Activated CD8-positive, alpha-beta memory T cell treated with anti-CD3 and anti-CD28 coated beads for 1 hour (primary cell): ENCODE measurements at places on chromosomes 2 and 18.

- DNase-seq: no peak
Measured at GRCh38 chr18:35157181-35157580, 83.7 kb upstream of the ZNF397 start.

GRCh38 chr2:21332993-21333625 lies 209.3 kb downstream of the TDRD15 start:
- DNase-seq: no peak

DNA sequence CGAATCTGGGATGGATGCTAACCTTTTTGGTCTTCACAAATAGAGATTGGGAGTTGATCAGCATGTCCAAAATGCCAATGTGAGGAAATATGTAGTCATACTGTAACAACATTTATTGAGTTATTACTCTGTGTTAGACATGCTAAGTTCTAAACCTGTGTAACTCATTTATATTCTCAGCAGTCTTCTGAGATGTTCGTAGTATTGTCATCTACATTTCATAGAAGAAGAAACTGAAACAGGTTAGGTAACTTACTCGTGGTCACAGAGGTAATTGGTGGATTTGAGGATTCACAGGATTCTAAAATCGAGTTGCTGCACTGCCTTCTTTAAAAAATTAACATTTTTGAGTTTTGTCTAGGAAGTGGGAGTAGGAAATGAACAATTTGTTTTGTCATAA lies 162.1 kb downstream of the UBE2E3 start:
- no peak for DNase-seq

- DNase-seq: no peak
Measured at GRCh38 chr2:193966590-193966989, 1690.4 kb upstream of the SLC39A10 start.

DNA sequence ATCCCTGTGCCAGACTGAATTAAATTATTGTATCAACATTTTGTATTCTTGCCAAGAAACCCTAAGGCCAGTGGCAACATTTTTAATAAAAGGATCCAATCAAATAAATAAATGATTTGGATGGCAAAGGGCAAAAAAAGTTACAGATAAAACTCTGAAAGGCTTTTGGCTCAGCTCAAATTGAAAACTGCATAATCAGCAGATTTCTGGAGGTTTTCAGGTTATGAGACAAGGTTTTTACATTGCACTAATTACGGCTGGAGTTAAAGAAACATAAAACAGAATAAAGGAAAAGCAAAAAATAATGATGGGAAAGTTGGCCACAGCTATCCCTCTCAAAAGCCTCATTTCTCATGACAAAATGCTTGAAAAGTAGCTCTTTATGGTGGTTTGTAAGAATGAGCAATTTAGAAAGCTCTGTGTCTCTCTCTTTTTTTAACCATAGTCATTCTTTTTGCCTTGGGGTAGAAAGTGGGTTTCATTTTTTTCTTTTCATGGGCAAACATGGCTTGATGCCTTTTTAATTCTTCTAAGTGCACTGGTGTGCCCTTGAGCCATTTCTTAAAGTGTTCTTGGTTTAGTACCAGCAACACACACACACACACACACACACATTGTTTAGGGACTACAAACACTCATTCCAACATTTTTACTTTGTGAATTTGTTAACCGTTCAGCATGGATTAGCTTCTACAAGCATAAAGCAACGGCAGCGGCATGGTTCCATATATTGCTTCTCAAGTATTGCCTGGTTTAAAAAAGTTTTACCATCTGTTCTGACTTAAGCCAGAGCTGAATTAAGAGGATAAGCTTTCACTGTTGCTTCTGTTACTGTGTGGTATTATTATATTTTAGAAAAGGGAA lies 747.1 kb upstream of the FSHR start:
- no peak for DNase-seq

DNA sequence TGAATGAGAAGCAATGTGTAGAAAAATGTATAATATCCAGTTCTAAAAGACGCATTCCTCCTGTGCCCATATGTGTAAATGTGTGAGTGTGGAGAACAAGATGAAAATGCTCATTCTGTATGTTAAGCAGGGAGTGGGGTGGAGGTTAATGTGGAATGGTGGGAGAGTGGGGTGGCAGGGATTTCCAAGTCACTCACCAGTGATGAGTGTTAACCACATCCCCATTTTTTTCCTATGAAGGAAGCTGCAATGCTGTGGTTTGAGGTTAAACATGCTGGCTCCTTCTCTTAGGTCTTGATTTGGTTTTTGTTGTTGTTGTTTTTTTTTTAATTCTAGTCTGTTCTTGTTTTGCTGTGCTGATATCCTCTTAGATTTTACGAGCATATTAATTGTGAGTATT lies 169.4 kb downstream of the NEDD4L start:
- DNase-seq: no peak

- no peak for DNase-seq
Measured at GRCh38 chr18:61064911-61065310, 268.3 kb upstream of the CDH20 start.

DNA sequence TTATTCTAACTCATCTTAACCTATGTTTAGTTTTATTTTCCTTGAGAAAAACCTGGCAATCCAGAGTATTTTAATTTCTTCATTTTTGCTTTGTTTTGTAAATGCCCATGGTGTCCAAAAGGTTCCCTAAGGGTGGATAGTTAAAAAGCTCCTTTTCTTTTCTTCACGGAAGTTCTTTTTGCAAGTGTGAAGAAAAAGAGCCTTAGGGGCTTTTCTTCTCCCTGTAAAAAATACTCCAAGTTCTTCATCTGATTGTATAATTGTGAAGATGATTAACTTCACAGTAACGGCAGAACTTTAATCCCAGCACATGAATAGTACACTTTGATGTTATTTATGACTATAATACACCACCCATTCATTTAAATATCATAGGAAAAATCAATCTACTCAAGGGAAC lies 530.2 kb upstream of the LINC00305 start:
- no peak for DNase-seq

DNA sequence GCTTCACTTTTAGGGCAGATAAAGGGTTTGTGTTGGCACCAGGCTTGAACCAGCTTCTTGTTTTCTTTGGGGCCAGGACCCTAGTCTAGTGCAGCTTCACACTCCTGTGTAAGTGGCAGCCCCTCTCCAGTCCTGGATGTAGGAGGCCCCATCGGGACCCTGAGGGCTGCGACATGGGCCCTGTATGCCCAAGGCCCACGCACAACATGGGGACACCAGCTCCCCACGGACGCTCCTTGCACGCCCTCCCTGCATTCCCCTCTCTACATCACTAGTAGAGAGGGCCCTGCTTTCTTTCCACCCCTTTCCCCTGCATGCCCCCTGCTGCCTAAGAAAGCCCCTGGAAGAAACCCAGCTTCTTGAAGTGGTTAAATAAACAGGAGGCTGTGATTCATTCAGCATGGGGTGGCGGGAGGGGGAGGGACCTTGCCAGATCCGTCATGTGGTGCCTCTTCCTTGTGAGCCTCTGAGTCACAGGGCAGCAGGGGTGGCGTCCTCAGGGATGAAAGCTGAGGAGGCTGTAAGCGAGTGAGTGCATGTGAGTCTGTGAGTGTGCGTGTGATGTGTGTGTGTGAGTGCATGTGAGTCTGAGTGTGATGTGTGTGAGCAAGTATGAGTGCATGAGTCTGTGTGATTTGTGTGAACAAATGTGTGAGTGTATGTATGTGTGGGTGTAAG lies 42.5 kb downstream of the COPS8 start:
- no peak for DNase-seq
